ENCODE measurements at places on chromosomes 7 and 10.

GRCh38 chr7:126222782-126223181, 1030.0 kb downstream of the GRM8 start:
- no peak for DNase-seq

DNA sequence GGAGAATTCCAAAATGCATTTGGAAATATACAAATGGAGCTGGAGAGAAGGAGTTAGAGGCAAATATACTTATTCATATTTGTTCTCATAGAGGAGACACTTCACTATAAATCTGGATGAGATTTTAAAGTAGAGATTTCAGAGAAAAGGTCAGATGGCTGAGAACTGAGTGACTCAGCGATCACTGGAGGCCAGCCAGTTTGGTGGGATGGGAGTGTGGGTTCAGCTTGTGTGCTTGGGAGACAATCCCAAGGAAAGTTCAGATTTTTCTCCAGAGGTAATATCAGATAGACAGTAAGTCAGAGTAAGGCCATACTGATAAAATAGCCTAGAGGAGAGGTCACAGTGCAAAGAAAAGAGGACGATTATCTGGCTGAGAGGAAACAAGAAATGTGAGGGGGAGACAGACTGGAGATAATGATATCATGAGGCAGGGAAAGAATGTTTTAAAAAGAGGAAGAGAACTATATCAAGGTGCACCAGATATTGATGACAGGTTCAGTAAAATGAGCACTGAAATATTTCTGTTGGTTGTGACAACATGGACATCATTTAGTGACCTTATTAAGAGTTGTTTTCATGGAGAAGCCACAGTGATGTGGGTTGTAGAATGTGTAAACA, 67.0 kb downstream of the MDFIC start:
- DNase-seq = no peak

DNA sequence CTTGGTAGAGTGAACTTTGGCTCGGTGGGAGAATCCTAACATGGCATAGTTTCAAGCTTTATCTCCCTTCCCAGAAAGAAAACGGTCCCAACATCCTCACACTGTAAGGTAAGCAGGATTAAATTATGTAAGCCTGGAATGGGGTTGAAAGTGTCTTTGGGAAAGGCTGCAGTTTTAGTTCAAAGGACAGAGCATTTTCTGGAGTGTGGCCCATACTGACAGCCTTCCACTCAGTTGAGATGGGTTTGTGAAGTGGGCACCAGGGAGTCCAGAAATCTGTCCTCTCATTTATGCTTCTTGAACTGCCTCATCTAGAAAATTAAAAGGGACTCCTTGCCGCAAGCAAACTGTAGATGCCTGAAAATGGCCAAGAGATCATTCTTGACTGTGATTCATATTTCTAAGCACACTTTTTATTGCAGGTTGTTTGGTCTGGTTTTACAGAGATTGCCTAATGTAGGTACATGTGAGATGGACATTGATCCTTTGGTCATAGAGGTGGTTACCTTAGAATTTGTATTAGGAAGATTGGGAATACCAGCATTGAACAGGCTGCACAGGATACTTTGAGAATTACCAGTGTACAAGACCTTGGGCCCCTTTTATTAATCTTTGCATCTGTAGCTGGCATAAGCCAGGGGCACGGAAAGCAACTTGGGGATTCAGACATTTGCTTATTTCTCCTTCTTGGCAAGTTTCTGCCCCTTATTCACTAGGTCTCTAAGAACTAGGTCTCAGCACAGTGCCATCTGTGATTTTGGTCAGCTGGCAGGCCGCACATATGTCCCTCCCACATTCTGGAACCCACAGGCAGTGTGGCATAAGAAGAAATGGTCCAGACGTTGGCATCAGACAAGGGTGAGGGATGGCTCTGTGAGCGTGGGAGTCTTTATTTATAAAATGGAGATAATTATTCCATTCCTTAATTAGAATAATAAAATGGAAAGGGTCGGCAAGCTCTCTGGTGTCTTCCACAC, 125.9 kb downstream of the GLCCI1 start:
- no peak for DNase-seq

- DNase-seq = no peak
These were observed 151.5 kb upstream of the EEPD1 start for GRCh38 chr7:36001546-36001945.
